Retina (tissue), 1 donor: ENCODE measurements at places on chromosomes 7 and 10.

DNA sequence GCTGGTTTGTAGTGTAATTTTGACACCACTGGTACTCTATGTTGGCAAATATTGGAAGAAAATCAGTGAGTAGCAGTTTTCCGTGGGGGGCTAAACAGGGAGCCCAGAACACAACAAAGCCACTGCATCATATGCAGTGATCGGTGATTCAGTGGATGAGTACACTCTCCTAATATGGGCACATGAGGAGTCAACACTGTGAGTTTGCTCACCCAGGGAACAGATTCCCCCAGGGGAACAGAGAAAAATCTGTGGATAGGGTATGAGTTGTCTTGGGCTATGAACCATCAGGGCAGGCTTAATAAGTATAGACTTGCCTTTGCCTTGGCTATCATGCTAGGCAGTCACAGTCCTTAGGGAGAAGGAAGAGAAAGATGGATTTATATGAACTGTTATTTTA lies 227.7 kb upstream of the SEMA3E start:
- DNase-seq, result no peak

DNA sequence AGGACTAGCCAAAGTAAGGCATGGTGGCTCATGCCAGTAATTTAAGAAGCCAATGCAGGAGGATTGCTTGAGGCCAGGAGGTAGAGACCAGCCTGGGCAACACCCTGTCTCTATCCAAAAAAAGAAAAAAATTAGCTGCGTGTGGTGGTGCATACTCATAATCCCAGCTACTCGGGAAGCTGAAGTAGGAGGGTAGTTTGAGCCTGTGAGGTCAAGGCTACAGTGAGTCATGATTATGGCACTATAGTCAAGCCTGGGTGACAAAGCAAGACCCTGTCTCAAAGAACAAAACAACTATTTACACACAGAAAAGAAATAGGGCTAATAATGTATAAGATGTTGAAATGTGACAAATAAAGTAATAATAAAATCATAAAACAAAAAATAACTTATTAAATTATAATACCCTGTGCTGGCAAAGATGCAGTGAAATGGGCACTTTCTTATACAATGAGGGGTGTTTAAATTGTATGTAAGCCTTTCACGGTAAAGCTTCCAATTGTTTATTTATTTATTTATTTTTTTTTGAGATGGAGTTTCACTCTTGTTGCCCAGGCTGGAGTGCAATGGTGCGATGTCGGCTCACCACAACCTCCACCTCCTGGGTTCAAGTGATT lies 175.2 kb downstream of the TPST1 start:
- DNase-seq, result no peak

DNA sequence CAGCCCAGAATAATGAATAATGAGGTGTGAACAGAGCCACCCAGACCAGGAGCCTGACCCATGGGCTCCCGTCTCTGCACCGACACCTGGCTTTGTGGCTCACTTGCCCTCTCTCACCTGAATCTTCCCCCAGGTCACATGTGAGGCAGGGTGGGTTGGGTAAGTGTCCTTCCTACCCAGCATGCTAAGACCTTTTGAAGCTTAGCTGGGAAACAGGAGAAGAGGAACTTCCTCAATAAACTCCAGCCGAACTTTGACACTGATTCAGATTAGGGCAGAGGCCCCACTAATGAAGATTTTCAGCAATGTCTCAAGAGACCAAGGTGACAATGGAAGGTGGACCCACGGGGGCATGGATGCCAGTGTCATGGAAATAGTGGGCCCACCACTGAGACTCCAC lies 46.6 kb upstream of the AQP1 start:
- no peak for DNase-seq

DNA sequence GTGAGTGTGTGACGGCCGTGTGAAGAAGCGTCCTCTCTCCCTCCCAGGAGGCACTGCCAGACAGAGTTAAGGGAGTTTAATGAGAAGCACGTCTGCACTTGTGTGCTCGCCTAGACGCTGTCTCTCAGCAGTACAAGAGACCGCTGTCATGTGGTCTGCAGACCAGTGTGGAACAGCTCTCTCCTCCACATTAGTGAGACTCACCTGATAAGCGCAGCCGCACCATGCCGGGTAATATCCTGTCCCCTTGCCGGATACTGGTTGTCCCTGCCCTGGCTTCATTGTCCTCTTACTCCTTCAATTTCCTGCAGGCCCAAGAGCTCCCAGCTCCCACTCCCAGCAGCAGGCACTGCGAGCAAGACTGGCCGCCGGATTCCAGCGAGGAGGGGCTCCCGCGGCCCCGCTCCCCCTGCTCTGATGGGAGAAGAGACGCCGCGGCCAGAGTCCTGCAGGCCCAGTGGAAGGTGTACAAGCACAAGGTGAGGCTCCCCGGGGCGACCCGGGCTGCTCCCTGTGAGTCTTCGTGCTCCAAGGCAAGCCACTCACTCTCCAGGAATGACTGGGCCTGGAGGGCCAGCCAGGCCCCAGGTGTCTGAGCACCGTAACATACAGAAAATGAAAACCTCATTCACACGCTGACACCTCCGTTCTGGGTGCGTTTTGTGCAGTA lies 33.5 kb upstream of the TTYH3 start:
- DNase-seq, result no peak
